ENCODE measurements at places on chromosomes 12 and 14. TPM values are rescaled to one million over a fixed set of nuclear protein-coding genes. Genes with fewer than 3 reads are reported as not detected.
A peak's percentile ranks its signal among the peaks of the same experiment; 100 is the strongest.

Gene OR6C1
- not detected for polyA plus RNA-seq

Gene TPH2
- not detected for polyA plus RNA-seq

Gene EIF2S3B
- polyA plus RNA-seq: 0.30 TPM

Gene HRK
- not detected for polyA plus RNA-seq

Gene AKAP6
- 1.4 TPM for polyA plus RNA-seq

Gene GRIN2B
- not detected for polyA plus RNA-seq

Gene ACTR6
- polyA plus RNA-seq: 38.5 TPM

Gene VWF
- polyA plus RNA-seq: not detected

Gene CCDC175
- not detected for polyA plus RNA-seq

Gene TMEM119
- 0.21 TPM for polyA plus RNA-seq

Gene CD163L1
- not detected for polyA plus RNA-seq

Gene SOS2
- polyA plus RNA-seq: 6.0 TPM

Gene MRPL42
- polyA plus RNA-seq: 64.2 TPM

Gene TAS2R7
- polyA plus RNA-seq: not detected

DNA sequence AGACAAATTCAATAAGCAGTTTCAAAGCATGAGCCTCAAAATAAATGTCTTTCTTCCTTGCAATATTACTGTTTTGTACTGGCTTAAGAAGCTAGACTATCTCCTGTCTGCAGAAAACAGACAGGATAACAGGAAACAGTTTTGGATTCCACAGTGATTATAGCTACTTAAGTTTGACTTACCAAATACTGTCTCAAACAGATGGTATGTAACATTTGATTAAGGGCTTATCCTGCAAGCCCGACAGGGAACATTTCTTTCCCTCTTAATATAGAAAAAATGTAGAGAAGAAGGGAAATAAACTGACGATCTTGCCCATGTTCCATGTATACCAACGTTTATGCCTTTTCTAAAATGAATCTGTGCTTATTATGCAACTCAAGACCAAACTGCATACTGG lies 179.9 kb upstream of the EEA1 start:
- DNase-seq: no peak

DNA sequence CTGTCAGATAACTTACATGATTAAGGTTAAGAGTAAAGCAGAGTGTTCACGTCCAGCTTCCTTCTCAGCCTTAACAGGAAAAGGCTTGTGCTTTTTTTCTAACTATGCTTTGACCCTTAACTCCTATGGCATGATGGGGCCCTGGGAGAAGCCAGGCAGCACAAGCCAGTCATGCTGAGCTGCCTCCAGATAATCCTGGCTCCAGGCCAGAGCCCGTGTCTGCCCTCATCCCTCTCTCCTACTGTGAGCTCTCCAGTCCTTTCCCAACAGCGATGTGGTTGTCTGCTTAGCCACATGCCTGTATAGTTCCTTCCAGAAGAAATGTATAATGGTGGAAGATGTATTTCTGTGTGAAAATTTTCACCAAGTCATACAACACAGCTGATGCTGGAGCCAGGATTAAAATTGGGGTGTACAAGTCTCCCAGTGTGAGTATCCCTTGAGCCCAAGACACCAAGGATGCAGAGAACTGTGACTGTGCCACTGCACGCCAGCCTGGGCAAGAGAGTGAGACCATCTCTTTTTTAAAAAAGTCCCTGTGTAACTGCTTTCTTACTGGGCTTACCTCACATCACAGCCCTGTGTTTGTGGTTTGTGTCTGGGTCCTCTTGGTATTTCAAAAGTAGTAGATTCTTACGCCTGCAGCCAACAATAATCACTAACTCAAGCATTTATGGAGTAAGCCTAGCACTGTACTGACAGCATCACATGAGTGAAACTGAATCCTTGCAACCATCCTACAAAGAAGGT lies 7.9 kb upstream of the ITFG2 start:
- no peak for DNase-seq

DNA sequence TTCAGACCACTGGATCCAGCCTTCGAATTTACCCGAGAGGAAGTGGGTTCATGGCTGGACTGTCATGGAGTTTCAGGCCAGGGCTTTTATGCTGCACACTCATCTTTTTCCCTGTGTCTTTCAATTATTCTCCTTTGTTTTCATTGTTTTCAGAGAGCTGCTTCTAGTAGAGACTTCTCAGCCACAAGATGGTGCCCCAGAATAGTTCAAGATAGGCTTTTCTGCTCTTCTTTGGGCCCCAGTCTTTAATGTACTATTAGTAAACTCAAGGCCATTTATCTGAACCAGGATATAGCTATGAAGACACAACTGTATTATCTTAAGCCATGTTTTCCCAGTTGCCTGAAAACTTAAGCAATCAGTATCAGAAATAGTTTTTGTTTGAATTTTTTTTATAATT lies 30.4 kb upstream of the PSMA6 start:
- DNase-seq: no peak

GRCh38 chr12:123094349-123095077 lies 56.4 kb downstream of the PITPNM2 start:
- DNase-seq: no peak

DNA sequence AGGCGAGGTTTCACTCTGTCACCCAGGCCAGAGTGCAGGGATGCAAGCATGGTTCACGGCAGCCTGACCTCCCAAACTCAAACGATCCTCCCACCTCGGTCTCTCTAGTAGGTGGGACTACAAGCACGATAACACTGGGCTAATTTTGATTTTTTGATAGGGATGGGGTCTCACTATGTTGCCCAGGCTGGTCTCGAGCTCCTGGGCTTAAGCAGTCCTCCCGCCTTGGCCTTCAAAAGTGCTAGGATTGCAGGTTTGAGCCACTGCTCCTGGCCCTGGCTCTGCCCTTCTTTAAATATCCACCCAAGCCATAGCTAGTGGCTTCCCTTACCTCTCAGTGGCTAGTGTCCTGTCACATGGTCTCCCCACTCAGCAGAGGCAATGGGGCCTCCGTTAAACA lies 17.8 kb downstream of the SFSWAP start:
- DNase-seq: no peak

DNA sequence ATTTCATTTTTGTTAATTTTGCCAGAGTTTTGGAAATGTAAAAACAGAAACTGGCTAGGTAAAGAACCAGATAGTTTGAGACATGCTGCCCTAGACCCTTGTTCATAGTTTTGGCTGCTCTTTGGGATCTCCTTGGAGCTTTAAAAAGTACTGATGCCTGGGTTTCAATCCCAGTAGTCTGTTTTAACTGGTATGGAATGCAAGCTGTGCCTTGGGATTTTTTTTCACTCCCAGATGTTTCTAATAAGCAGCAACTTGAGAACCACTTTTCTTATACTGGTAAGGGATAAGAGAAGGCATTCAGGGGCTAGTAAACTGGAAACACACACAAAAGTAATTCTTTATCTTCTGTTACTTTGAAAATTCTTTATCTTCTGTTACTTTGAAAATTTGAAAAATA lies 18.8 kb downstream of the SLC35F4 start:
- DNase-seq: no peak

DNA sequence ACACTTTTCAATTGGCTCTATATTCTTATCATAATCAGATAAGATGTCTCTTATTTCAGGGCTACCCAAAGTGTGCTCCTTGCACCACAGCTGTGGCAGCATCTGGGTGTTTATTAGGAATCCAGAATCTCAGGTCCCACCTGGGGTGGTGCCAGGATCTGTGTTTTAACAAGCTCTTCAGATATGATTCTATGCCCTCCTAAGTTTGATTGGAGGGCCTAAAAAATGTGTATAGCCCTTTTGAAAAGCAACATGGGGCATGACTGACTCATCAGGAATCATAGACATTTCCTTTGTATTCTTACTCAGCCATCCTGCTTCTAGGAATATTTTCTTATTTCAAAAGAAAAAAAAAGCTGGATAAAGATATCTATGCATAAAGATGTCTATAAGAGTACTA lies 103.1 kb downstream of the HELB start:
- DNase-seq: no peak

- no peak for DNase-seq
These were observed 115.5 kb downstream of the EML1 start for GRCh38 chr14:99908653-99909250.

GRCh38 chr12:5022465-5023061 lies 21.1 kb upstream of the KCNA5 start:
- no peak for DNase-seq

GRCh38 chr14:49918706-49919105 lies 25.8 kb downstream of the ARF6 start:
- no peak for DNase-seq

DNA sequence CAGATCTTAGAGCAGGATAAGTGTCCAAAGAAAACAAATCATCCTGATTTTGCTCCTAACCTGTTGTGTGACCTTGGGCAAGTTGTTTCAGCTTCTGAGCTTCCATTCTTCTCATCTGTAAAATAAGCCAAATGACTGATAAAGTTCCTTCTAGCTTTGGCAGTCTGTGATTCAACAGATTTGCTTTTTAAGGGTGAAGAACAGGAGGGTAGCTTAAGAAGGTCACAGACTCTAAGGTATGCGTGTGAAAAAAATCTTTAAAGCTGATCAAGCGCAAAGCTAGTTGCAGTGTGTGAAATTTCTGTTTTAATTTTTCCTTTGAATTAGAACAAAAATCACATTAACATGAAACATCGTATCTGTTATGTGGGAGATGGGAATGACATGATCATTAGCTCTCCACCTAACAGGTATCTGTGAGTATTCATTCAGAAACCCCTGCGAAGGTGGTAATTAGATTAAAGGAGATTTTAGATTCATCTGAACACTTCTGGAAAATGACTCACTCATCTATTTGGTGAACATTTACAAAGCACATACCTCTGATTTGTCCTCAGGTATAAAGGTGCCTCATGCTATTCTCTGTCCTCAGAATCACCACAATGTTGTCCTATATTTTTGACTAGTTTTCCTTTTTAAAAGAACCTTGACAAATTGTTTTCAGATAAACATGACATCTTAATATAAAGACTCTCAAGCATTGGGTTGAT lies 131.9 kb upstream of the CPM start:
- DNase-seq: no peak

- DNase-seq: no peak
These were observed 94.8 kb downstream of the BMP4 start for GRCh38 chr14:53861781-53862180.

DNA sequence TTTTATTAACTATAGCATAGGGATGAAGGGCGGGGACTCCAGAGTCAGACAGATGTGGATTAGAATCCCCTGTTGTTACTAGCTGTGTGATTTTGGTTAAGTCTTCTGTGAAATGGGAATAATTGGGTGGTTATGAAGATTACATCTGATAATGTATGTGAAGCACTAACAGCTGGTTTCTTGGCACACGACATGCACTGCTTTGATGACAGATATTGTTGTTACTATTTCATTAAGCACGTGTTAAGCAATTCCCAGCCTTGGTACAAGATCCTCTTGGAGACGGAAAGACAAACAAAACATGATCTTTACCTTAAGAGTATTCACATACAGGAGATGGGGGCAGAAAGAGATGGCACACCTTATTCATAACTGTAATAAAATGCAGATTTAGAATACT lies 7.9 kb downstream of the PPFIBP1 start:
- no peak for DNase-seq

DNA sequence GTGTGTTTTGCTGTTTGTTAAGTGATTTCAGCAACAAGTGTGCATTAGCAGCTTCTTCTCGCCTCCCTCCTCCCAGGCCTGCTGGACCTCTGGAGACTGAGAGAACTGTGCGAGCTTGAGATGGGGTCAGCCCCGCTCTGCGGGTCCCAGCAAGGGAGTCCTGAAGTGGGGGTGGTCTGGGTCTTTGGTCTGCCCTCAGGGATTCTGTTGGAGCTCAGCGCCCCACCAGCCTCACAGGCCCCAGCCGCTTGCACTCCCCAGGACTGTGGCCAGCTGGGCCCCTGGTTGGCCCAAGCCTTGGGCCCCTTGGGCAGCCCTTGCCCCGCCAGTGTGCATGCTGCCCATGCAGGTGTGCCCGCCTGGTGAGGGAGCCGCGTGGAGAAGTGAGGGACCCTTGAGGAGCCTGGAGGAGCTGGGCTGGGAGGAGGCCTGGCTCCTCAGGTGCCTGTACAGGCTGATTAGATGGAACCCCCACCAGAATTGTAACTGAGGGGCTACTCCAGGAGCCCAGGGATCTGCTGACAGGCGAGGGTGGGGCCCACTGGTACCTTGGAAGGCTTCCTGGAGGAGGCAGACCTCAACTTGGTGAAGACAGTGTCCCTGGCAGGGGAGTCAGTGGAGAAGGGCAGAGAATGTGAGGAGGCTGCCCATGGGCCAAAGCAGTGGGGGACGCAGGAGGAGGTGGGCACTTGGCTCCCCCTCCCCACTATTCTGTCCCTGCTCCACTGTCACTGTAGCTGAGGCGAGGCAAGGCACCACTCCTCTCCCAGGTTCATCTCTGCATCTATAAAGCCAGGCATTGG lies 56.7 kb downstream of the BEGAIN start:
- no peak for DNase-seq

- DNase-seq: no peak
These were observed 756.5 kb upstream of the TBX3 start for GRCh38 chr12:115440438-115440837.

DNA sequence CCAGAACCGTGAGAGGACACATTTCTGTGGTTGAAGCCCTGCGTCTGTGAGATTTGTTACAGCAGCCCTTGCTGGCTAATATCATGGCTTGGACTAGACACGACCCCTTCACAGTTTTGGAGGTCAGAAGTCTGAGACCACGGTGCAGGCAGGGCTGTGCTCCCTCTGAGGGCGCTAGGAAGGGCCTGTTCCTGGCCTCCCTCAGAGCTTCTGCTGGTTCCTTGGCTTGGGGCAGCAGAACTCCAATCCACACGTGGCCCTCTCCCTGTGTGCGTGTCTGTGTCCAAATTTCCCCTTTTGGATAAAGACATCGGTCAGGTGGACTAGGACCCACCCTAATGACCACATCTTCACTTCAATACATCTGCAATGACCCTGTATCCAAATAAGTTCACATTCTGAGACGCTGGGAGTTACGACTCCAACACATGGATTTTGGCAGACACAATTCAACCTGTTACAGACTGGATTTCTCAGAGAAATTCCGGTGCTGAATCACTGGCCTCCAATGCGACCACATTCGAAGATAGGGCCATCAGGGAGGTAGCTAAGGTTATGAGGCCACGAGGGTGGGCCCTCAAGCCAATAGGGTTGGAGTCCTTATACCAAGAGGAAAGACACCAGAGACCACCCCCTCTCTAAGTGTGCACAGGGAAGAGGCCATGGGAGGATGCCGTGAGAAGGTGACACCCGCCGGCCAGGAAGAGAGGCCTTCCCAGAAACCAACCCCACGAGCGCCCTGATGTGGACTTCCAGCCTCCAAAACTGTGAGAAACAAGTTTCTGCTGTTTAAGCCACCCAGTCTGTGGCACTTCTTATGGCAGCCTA lies 43.6 kb upstream of the PPP2R5C start:
- DNase-seq: peak; percentile 6

GRCh38 chr12:72388322-72388721 lies 116.2 kb downstream of the TRHDE start:
- DNase-seq: no peak
